ENCODE measurements at places on chromosomes 16 and 17.

GRCh38 chr16:11393366-11393765, 48.1 kb downstream of the RMI2 start:
- DNase-seq, result no peak

DNA sequence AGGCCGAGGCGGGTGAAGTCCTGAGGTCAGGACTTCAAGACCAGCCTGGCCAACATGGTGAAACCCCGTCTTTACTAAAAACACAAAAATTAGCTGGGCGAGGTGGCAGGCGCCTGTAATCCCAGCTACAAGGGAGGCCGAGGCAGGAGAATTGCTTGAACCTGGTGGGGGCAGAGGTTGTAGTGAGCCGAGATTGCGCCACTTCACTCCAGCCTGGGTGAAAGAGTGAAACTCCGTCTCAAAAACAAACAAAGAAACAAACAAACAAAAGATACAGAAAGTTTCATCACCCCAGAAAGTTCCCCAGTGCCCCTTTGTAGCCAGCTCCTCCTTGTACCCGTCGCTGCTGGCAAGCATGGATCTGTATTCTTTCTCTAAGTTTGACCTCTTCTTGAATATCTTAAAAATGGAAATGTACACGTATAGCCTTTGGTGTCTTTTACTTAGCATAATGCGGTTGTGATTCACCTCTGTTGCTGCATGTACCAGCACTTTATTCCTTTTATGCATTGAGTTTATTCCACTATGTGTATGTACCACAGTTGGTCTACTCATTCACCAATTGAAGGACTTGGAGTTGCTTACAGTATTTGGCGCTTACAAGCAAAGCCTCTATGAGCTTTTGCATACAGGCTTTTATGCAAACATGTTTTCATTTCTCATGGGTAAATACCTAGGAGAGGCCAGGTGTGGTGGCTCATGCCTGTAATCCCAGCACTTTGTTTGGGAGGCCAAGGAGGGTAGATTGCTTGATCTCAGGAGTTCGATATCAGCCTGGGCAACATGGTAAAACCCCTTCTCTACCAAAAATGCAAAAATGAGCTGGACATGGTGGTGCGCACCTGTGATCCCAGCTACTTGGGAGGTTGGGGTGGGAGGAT, 87.5 kb upstream of the CLEC18A start:
- no peak for DNase-seq

DNA sequence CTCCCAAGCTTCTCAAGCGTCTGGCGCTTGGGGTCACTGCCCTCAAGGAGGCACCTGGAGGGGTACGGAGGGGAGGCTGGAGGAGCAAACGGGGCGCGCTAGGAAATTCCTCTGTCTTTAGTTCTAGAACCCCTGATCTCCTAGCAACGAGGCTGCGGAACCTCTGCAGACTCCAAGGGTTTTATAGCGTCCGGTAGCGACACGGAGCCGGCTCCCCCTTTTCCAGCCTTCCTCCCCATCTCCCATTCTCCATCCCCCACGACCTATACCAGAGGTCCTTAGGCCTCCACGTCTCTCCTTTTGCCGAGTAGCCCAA, 601 bp upstream of the CDIPT start:
- no peak for DNase-seq

DNA sequence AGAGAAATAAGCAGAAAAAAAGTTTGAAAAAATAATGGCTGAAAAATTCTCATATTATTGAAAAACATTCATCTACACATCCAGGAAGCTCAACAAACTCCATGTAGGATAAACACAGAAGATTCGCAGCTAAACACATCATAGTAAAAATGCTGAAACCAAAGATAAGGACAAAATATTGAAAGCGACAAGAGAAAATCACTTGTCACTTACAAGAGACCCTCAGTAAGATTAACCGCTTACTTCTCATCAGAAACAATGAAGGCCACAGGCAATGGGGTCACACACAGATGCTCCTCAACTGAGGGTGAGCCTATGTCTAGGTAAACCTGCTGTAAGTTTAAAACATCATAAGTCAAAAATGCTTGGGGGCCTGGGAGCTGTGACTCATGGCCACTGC, 38.1 kb upstream of the METRNL start:
- no peak for DNase-seq

- DNase-seq, result no peak
These were observed 22.7 kb downstream of the CASKIN2 start for GRCh38 chr17:75492555-75493168.

- no peak for DNase-seq
These were observed 17.0 kb upstream of the ANKFN1 start for GRCh38 chr17:56136301-56136700.

- DNase-seq, result no peak
These were observed 77.9 kb upstream of the DYNLRB2 start for GRCh38 chr16:80462917-80463316.

- no peak for DNase-seq
These were observed 8.0 kb upstream of the TEDC2 start for GRCh38 chr16:2451851-2452320.

GRCh38 chr17:43528319-43528987, 17.7 kb downstream of the ETV4 start:
- DNase-seq, result no peak

DNA sequence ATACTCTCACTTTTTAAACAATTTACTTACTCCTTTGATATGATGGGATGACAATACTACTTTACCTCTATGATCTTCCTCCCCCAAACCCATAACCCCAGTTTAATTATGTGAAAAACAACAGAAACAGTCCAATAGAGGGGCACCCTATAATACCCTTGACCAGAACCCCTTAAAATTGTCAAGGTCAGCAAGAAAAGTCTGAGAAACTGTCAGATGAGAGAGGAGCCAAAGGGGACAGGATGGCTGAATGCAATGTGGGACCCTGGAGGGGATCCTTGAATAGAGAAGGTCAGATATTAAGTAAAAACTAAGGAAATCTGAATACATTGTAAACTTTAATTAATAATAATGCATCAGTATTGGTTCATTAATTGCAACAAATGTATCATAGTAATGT, 15.8 kb upstream of the HYDIN start:
- DNase-seq, result no peak

GRCh38 chr17:75271233-75271954, 363 bp upstream of the MIF4GD start:
- no peak for DNase-seq

GRCh38 chr17:35313875-35314409, 59.5 kb downstream of the SLFN11 start:
- DNase-seq, result no peak

GRCh38 chr16:489606-490005, 37.9 kb upstream of the CAPN15 start:
- no peak for DNase-seq

DNA sequence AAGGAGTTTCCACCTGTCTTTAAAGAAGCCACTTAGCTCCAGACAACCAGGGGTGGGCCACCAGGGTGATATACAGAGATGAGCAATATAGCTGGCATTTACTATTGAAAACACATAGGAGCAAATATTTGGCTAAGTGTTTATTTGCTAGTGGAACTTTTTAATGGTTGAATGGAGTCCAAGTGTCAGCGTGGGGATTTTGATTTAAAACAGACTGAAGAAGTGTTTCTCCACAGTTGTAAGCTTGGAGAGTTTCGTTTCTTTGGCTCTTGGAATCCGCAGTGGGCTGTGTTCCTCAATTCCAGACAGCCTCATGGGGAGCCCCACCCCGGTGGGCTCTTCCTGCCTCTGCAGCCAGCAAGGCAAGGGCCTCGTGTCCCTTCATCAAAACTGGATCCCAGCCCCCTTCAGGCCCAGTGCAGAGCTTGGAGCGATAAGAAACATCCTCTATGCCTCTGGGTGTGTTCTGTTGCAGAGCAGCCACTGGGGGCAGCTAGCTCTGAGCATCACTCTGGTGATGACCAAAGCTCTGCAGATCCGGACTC, 36.1 kb downstream of the NOG start:
- DNase-seq, result no peak

GRCh38 chr17:42090964-42091790, 7.1 kb downstream of the ZNF385C start:
- DNase-seq, result no peak

DNA sequence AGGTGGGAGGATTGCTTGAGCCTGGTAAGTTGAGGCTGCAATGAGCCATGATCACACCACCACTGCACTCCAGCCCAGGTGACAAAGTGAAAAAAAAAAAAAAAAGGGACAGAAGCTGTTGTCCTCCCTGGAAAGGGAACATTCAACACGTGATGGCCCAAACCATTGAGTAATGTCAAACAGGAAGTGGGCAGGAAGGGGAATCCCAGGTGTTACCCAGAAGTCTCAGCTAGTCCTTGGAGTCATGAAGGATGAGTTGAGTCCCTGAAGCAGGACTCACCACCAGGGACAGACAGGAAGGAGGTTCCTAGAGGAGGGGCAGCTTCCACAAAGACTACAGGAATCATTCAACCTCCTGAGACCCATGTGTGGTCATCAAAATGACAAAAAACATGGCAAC, 19.8 kb upstream of the CMIP start:
- DNase-seq, result no peak

DNA sequence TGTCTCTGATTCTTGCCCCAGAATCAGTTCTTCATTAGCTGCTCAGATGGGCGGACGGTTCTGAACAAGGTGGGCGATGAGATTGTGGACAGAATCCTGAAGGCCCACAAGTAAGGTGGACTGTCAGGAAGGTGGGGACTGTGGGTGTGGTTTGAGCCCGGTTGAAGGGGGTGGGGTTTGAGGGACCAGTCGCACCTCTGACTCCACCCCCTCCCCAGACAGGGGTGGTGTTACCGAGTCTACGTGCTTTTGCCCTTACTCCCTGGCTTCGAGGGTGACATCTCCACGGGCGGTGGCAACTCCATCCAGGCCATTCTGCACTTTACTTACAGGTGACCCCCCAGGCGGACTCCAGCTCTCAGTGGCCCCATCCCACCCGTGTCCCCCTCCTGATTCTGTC, 11.3 kb downstream of the PLD2 start:
- no peak for DNase-seq

- no peak for DNase-seq
These were observed 59.8 kb upstream of the NLK start for GRCh38 chr17:27982688-27983087.

- DNase-seq, result no peak
These were observed 863 bp downstream of the LIMD2 start for GRCh38 chr17:63698886-63699637.

DNA sequence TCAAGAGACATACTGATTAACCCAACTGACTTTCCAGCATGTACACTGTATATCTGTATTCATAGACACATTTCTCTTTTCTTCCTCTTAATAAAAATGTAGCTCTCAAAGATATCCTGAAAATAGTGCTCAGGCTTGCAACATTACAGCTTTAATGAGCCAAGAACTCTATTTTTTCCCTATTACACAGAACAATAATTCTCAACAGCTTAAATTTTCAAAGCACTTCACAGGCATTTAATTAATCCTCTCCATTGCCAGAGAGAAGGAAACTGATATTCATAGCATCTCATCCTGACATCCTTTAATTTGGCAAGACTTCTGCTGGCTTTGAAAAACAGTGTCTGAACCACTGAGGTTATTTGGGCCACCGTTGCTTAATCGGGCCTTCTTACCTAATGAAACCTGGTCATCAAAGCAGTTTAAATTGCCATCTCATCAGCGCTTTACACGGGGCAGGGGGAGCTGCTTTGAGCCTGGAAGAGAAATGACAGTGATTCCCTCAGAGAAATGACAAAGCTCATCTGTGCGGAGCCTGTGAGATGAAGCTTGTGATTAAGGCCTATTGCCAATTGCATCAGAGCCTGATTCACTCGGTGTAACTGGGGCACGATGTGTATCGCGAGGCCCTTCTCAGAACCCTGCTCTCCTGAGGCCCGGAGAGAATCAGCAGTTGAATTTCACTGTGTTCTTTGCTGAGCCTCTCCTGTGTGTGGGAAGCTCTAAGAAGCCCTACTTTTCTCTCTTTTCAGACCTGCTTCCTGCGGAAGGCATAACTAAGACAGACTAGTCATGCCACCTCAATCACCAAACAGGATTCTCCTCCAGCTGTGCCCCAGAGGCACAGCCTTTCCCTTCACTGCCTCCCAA, 8.5 kb upstream of the SIAH1 start:
- no peak for DNase-seq

DNA sequence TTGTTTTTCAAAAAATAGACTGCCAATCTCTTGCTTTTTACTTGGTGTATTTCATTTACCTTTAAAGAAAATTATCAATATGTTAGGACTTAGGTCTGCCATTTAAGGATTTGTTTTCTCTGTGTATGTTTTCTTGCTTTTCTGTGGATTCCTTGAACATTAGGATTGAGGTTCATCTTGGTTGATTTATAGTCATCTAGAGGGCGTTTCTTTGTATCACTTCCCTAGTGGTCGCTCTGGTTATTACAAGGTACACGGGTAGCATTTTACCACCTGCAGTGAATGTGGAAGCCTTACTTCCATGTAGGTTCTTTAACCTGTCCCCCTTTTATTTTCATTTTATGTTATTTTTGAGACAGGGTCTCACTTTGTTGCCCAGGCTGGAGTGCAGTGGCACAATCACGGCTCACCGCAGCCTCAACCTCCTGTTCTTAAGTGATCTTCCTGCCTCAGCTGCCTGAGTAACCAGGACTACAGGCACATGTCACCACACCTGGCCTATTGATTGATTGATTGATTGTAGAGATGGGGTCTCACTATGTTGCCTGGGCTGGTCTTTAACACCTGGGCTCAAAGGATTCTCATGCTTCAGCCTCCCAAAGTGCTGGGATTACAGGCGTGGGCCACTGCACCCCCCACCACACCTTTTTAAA, 35.2 kb upstream of the CBX4 start:
- DNase-seq, result no peak

DNA sequence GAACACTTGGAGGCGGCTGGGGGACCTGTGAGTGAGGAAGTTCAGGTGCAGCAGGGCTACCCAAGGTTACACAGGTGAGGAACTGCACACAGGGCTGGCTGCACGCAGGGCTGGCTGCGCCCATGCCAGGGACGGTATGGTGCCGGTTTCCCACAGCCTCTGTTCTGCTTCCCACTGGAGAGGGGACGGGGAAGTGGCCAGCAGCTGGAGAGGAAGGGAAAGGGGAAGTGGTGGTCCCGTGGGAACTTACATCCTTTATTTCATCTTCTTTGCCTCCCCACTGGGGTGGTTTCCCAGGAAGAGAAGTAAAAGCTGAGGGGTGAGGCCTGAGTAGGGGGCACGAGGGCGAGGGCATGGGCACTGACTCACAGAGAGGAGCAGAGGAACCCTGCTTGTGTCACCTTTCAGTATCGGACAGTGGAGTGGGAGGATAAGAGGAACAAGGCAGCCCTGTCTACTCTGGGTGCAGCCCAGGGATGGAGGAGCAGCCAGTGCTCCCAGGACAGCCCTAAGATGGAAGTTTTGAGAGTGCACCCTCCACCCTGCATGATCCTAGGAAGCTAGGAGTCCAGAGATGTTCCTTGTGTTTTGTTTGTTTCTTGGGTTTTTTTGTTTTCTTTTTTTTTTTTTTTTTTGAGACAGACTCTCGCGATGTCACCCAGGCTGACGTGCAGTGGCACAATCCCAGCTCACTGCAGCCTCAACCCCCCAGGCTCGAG, 25.5 kb upstream of the CDH1 start:
- DNase-seq, result no peak
